ENCODE measurements at places on chromosomes 2 and 18.

- DNase-seq: peak; percentile 32
These were observed 316.4 kb downstream of the DSEL start for GRCh38 chr18:67199993-67200617.

GRCh38 chr2:201344663-201345366 is 12.3 kb downstream of the FLACC1 start:
- no peak for DNase-seq

DNA sequence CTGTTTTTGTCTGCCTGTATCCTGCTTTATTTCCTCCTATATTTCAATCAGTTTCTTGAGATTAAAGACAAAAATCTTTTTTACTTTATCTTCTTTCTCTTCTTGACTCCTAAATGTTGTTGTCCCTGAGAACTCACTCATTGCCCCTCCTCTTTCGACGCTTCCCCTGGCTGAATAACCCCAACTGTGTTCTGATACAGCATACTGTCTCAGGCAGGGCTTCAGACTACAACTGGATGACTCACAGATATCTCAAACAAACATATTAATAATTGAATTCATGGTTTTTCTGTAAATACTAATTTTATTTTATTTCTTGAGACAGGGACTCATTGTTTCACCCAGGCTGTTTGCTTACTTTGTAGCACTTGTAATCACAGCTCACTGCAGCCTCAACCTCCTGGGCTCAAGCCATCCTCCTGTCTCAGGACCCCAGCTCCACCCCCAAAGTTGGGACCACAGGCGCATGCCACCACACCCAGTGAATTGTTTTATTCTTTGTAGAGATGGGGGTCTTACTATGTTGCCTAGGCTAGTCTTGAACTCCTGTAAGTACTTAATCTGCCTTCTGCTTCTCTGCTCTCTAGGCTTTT is 9.4 kb downstream of the ITGAV start:
- DNase-seq: no peak

DNA sequence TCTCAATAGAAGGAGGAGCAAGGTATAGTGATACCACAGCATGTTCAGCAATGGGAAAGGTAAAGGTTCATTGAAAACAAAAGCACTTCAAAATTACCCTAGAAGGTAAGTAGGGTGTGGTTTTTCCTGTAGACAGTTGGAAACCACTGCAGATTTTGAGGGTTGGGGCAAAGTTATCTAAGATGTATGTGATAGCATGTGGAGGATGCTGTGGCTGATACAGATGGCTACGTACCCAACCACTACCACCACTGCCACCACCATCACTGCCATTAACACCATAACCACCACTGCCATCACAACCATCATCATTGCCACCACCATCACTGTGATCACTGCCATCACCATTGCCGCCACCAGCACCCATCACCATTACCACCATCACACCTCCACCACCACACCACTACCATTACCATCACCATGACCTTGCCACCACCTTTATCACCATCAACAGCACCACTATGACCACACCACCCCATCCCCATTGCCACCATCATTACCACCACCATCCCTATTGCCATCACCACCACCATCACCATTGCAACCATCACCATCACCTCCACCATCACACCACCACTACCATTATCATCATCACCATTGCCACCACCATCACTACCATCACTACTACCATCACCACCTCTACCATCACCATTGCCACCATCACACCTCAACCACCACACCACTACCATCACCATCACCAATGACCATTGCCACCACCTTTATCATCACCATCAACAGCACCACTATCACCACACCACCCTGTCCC is 3.7 kb downstream of the TMSB10 start:
- DNase-seq: no peak

DNA sequence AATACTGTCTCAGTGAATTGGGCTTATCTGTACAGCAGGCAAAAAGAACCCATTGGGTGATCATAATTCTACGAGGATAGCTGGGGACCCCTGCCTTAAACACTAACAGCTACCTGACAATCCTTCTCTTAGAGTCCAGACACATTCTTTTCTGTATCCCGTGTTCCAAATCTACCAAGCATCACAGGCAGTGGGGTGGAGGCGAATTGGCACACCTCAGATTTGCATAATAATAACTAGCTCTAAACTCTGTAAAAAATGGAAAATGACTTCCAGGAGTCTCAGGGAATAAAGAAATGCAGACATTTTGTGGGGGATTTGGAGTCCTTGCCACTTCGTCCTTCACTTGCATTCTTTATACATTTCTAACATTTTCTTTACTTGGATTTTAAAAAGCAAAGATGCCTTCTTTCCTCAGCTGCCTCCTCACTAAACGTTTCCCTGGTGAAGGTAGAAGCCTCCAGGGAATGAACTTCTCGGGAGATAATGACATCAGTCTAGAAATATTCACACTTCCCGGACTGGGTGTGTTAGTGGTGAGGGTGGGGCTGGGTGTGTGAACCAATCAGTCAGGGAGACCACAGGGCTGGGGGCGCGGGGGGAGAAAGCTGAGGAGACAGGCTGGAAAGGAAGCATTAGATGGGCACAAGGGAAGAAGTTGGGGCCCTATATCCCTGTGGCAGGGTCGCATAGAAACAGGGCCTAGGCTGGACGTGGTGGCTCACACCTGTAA is 59.1 kb upstream of the BOD1L2 start:
- DNase-seq: no peak

- no peak for DNase-seq
These were observed 8.3 kb downstream of the DSC2 start for GRCh38 chr18:31093880-31094279.

GRCh38 chr2:135490376-135490775 is 40.6 kb downstream of the ZRANB3 start:
- DNase-seq: no peak
